Stimulated activated CD8-positive, alpha-beta memory T cell treated with anti-CD3 and anti-CD28 coated beads, Interleukin-7, amount 100 ng/mL, for 4 hours (primary cell): ENCODE measurements at places on chromosomes 5 and 9.

- no peak for DNase-seq
Measured at GRCh38 chr5:130710596-130710995, 454.5 kb downstream of the HINT1 start.

DNA sequence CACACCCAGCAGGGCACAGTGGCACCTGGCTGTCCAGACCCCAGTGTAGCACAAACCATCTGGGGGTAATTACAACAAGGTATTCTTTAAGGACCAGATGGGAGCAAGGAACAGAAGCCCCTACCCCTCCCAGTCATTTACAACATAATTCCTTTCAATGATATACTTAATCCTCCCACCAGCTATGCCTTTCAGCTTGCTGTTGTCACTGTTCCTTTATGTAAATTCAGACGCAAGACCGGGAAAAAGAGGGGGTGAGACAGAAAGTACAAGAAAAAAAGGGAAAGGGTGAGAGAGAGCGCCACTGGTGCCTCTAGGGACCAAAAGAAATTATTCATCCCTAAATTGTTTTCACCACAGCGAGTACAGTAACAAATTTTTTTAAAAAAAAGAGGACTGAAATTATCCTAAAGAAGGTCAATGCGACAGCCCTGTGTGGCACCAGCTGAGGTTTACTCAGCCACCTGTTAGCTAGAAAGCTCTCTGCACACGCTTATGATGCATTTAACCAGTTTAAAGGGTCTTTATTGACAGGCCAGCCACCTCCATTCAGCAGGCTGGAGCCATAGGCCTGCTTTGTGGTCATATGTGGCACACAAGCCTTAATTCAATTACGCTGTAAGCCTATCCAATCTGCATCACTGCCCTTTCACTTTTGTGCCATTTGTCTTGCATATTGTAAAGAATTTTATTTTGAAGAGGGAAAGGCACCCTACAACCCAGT is 210.2 kb upstream of the ISL1 start:
- DNase-seq: no peak

GRCh38 chr9:122546196-122546595 is 6.7 kb upstream of the OR1N2 start:
- DNase-seq: no peak

DNA sequence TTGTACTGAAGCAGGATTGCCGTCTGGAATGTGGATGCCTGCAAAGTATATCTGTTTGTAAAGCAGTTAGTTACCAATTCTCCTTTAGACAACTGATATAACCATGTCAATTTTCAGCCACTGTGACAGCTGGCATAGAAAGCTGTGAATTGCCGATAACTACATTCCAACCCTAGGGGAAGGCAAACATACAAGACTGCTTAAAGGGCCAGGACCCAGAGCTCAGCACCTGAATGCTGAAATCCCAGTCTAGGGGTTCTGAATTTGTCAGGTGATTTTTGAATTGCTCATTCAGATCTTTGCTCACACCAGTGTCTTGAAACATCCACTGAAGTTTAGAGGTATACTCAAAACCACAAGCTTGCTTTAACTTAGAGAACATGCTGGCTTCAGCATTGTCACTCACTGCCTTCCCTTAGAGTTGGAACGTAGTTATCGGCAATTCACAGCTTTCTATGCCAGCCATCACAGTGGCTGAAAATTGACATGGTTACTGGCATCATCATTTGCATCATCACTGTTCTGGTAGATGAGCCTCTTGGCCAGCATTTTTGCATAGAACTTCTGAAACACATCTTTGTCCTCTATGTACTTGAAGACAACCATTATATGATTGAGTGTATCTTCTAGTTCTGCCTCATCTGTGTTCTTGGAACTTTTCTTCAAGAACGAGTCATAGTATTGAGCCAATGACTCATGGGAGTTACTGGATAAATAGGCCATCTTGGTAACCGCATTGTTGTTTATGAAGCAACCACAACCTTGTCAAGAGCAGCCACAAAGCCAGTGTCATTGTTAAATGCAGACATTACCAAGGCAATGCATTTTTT is 82.1 kb downstream of the CCDC192 start:
- DNase-seq: no peak

GRCh38 chr5:122719991-122720746 is 54.7 kb upstream of the SNX2 start:
- DNase-seq: no peak

DNA sequence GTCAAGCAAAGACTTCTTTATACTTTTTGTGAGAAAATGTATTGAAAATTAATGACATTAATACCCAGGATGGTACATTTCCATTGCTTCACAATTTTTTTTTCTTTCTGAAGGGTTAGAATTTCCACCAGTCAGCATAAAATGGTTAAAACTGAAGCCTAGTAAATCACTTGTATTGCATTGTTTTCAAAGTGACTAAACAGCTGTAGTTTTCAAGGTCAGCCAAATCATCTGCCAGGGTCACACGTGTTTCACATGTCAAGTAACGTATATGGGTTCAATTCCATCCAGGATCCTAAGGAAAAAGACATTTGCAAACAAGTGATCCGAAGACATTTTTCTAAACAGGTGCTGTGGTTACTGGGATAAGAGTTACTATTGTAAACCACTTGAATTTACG is 574.2 kb downstream of the RAB3C start:
- DNase-seq: no peak

DNA sequence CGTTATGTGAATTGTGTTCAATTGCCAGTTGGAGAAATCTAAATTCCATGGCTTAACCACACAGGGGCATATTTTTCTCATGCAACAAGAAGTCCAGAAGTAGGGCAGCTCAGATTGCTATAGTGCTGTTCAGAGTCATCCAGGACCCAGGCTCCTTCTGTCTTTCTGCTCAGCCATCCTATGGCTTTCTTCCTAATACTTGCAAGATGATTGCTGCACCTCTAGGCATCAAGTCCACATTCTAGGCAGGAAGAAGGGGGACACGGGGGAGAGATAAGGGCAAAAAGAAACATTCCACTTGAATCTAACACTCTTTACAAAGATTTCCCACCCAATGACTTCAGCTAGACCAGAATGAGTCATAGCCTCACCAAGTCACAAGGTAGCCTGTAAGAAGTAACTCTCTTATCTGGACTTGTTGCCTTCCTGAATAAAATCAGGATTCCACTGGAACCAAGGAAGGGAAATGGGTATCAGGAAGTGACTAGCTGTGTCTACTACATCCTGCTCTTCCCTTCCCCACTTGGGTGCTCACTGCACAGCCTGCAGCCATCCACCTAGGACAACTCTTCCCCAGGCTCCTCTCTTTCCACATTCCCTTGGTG is 5.3 kb downstream of the ERAP2 start:
- no peak for DNase-seq

DNA sequence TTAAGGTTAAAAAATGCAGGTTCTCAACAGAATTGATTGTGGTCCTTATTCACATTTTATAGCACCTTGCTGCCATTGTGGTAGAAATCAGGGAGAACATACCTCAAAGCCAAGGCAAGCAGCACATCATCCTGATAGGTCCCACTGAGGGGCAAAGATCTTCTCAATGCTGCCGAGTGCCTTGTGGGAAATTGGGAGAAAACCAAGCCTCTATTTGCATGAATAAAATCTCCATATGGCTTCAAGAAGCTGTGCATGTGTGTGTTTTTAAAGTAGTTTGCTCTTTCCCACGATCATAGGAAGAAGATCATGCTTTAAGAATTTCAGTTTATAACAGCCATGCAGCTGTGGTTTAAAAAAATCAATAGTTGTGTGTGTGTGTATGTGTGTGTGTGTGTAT is 216.9 kb upstream of the FBXL7 start:
- DNase-seq: no peak

DNA sequence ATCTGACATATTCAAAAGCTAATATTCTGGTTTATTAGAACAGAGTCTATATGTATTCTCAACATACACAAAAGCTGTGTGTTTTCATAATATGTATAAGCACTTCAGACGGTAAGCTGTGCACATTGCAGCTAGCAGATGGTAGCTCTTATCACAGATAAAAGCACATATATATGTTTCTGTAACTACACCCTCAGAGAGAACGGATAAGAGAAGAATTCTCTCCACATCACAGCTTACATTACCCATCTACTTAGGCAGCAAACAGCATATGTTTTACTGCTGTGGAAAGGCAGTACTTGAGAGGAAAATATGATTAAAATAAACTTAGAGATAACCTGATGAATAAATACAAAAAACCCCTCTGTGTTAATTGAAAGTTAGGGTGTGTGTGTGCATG is 450.9 kb upstream of the ZNF608 start:
- no peak for DNase-seq

GRCh38 chr9:25964239-25964638 is 286.0 kb upstream of the TUSC1 start:
- DNase-seq: no peak

DNA sequence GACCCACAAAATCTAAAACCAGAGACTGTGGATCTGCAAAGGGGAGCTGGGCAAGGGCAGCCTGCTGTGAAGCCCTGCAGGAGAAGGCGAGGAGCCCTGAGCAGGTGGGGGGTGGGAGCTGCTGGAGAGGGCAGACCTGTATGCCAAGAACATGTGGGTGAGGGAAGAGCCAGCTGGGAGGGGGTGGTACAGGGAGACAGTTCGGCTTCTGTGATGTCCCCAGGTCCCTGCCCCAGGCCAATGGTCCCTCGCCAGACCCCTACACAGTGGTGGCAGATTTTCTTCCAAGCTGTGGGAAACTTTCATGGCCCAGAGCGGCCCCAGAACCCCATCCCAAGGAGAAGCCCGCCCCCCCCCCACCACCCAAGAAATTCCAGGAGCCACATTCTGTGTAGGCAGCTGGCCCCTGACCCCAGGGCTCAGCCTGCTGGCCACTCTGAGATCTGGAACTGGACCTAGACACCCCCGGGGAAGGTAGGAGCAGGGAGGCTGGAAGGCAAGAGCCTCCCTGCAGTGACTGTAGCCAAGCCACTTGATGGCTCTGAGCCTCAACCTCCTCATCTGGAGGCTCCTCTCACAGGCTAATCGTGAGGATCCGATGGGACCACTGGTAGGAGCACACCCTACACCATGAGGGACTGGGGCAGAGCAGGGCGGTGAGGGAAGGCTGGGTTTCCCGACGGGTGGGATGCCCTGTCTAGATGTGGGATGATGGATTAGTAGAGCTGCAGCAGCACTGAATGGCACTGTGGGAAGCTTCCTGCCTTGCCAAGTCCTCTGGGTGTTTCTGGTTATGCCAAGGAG is 22.6 kb upstream of the CSF1R start:
- DNase-seq: no peak

GRCh38 chr5:74977471-74977870 is 74.9 kb downstream of the GCNT4 start:
- DNase-seq: no peak

DNA sequence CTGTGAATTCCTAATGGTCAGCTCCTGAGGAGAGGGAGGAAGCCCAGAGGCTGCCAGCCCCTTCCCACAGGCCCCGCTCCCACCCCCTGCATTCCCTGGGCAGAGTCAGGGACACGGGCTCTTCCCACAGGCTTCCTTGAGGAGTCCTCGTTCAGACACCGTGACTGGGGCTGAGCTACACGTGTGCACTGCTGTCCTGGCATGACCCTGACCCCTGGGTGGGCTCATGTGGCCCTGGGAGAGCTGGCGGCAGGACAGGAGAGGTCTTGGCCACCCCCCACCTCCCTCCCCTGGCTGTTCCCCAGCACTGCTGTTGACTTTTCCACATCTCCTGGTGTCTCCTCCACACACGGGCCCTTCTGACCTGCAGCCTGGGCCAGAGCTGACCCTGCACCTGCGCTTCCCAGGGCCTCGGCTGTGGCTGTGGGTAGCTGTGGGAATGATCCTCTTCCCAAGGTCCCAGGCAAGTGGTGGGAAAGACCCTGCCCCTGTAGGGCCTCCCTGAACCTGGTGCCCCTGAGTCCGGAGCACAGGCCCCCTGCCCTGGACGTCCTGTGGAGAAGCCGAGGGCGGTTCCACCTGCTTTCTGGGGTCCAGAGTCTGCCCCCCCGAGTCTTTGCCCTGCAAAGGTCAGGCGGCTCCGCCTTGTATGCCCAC is 56.5 kb upstream of the NKD2 start:
- no peak for DNase-seq

DNA sequence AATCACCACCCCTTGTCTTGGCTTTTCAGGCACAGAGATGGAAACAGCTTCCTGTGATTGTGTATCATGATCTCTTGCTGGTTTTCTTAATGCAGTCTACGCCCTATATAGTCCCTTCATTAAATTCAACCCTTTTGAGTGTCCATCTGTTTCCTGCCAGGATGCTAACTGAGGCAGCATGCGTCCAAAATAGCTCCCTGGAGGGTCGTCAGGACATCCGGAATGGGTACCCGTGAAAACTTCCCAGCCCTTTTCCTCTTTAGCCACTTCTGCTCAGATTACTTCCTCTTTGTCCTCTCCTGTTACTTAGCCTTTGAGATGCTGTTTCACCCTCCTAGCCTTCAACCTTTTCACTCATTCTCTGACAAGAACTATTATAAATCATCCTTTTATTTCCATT is 79.8 kb upstream of the KLF9 start:
- no peak for DNase-seq

- DNase-seq: no peak
Measured at GRCh38 chr9:127165116-127165515, 42.7 kb upstream of the ANGPTL2 start.

DNA sequence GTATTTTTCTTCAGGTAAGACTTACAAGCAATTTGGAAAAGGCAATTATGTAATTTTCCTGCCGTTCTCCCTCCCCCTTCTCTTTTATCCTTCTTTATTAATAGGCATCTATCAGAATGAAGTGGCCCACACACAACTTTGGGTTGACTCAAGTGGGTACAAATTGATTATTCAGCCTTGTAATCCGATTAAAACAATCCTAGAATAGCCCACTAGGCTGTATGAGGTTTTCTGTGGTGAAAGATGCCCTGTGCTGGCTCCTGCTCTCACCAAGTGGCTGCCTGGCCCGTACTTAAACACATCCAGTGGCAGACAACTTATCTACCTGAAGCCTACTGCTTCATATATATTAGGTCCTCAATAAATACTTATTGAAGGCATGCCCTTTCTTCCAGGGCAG is 177.3 kb upstream of the C9orf72 start:
- DNase-seq: no peak

- DNase-seq: no peak
Measured at GRCh38 chr9:90999425-91000397, 198.1 kb downstream of the SYK start.

GRCh38 chr5:34059977-34060376 is 17.0 kb upstream of the C1QTNF3 start:
- no peak for DNase-seq

GRCh38 chr5:93407454-93407853 is 173.6 kb downstream of the NR2F1-AS1 start:
- DNase-seq: no peak

DNA sequence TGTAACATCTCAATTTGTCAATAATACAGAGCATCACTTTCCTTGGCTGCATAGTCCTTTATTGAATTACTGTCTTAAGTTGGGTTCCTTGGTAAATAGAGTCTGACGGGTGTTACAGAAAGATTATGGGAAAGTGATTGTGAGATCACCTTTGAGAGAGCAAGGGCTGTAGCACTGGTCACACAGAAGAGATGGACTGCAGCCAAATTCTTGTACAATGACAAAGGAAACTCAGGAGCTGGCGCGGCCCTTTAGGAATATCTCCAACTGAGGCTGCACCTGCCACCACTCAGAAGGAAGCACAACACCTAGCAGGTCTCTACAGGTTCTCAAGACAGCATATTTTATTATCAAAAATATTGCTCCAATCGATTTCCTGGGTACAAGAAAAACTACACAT is 350.0 kb upstream of the ISL1 start:
- no peak for DNase-seq
